Kasumi-1 (cell line): ENCODE measurements at places on chromosomes 3 and 15.
A peak's percentile ranks its signal among the peaks of the same experiment; 100 is the strongest.

DNA sequence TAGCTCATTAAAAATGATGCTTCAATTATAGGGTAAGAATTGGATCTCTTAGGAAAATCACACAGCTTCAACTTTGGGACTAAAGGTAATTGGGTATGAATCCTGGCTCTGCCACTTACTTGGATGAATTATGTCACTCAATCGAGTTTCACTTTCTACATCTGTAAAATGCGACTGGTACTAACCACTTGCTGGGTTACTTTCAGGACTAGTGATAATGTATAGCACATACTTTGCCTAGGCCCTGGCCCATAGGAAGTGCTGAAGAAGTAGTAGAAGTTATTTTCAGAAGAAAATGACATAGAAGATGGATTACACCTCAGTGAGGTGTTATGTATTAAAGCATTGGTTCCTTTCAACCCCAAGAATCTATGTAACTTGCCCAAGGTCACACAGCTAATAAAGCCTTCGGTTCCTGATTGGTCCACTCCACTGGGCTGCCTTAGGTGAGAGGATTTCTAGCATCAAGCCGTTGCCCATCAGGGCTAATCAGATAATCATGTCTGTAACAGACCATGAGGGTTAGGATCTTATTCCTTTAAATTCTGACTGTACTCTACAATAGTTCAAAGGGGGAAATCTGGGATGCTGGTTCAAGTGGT, 29.4 kb upstream of the AP4E1 start:
- no peak for DNase-seq

- DNase-seq, result peak; percentile 25
Observed at GRCh38 chr15:78540871-78541743, 863 bp downstream of the PSMA4 start.

DNA sequence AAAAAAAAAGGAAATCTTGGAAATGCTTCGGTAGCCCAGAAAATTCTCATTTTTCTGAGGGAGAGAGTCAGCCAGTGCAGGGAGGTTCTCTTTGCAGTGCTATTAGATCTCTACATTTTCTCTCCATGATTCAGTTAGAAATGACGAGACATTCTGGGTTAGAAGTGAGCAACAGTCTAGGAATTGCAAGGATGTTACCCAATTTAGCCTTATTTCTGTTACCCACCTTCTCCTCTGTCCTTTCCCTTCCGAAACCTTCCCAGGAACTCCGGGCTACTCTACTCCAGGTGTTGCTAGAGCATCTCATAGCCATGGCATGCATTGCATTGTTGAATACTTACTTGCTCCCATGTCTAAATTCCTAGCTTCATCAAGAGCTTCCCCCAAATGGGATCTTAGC, 106.8 kb downstream of the EDEM1 start:
- DNase-seq, result no peak

- DNase-seq, result no peak
Observed at GRCh38 chr3:69607466-69608305, 131.6 kb upstream of the MITF start.

- DNase-seq, result no peak
Observed at GRCh38 chr3:155747286-155747945, 2.5 kb upstream of the PLCH1 start.

GRCh38 chr3:64440498-64440897, 215.2 kb upstream of the PRICKLE2 start:
- DNase-seq, result no peak

DNA sequence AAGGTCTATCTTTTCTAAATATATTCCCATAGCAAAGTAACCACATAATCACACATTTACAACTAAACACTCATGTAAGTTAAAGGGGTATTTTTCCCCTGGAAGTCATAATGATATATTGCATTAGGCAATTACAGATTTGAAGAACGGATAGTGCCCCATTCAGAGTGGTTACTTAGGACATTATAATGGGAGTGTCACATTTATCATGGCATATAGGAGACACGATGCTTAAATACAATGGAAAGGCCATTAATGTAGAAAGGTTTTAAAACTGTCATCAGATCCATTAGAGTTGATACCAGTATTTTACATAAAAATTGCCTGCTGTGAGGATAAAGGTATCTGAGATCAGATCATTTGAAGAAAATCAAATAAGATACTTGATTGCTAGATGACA, 582.0 kb upstream of the SEMA6D start:
- no peak for DNase-seq

GRCh38 chr15:48046813-48047438, 73.9 kb upstream of the SLC24A5 start:
- no peak for DNase-seq

DNA sequence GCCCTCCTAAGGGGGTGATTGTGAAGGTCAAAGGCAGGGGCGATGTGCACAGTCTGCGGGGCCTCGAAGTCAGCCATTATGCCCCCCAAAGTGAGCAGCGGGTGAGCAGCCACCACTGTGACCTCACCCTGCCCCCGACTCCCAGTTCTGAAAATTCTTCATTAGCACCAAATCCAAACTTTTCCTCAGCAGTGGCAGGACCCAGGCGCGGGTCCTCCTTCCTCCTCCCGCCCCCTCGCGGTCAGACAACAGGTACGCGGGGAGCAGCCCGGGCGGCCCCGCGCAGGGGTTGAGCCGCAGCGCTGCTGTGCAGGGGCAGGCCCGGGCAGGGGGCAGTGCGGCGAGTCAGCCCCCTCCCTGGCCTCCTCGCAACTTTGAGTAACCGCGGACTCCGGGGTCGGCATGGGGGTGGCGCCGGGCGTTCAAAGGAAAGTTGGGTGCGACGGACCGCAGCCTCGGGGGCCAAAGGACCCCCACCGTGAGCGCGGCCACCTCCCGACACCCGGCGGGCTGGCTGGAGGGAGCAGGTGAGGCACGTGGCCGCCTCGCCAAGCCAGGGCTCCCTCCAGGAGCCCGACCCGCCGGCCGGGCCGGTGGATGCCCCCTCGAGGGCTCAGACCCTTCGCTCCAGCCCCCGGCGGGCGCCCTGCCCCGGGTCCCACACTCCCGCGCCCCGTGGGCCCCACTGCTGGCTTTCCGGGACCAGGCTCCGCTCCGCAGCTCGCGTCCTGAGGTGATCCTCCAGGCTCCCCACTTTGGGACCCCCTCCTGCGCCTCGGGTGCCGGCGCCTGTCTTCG, 49.4 kb upstream of the CCDC174 start:
- DNase-seq, result no peak

GRCh38 chr15:40379853-40380252, 2.7 kb upstream of the KNSTRN start:
- DNase-seq, result peak; percentile 9

DNA sequence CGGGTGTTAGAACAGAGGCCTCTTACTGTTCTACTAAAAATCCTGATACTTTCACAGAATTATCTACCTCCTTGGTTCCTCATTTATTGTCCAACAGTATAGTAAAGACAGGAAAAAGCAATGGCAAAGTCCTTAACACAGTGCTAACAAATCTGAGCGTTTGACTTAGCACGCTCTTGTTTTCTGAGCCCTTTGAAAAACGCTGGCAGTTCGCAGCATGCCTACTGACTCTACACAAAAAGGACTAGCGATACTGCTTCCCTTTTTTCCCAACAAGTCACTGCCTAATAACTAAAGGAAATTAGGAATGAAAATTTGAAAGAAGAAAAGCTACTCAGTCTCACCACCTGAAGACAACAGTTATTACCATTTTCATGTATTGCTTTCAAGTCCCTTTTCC, 34.8 kb upstream of the CEMIP start:
- DNase-seq, result no peak

- no peak for DNase-seq
Observed at GRCh38 chr3:186044968-186045367, 63.9 kb downstream of the ETV5 start.

- DNase-seq, result no peak
Observed at GRCh38 chr15:62142736-62143135, 22.3 kb downstream of the C2CD4B start.

DNA sequence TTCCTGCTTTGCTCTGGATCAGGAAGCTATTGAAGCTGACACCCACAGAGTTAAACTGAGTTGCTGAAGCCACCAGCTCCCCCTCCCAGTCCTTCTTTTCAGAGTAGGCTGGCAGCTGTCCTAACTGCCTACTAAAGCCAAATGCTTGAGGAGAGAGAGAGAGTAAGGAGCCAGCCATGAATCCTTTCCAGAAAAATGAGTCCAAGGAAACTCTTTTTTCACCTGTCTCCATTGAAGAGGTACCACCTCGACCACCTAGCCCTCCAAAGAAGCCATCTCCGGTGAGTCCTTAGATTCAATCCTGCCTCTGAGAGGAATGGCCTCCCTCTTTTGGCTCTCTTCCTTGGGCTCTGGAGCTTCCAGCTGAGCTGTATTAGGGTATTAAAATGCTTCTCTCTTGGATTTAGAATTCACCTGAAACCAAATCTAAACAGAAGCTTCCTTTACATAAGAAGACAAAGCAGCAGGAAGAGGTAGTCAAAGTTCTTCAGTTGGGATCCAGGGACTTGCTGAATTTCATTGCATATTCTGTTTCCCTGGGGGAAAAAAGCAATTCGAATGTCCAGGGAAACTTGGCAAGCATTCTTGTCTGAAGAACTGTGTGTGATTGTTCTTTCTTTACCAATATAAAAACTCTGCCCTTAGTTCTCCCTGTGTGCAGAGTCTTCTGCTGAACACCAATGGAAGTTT, at the start of gene SLC15A2:
Gene SLC15A2, plus strand, starts transcription at position 101 of the 690 bp plus-strand sequence. Its CDS starts 76 bp downstream, at position 177.
- DNase-seq, result peak; percentile 19

DNA sequence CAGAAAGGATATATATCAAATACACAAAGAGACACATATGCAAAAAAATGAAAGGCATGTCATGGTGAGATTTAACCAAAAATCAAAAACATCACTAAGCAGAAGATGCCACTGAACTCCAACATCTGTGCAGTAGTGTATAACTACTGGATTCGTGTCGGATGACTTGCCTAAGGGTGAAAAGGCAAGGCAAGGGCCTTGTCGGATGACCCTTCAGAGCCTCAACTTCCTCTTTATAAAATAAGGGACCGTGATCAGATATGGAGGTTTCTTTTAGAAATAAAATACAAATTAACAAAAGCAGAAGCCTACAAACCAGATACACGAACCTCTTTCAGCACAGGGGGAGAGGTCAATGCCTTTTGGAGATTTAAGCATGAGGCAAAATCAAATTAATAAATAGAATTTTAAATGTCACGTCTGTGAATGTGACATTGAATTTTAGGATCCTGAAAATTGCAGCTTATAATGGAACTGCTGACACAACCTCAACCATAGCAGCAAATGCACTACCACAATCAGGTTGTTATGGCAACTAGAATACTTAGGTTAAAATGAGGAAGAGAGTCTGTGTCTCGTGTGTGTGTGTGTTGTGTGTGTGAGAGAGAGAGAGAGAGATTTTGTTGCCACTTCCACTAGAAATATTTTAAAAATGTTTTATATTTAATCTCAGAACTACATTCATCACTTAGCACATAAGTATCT, 8.3 kb upstream of the CHRM5 start:
- DNase-seq, result peak; percentile 31

- DNase-seq, result no peak
Observed at GRCh38 chr3:135878501-135878900, 87.0 kb upstream of the PPP2R3A start.

DNA sequence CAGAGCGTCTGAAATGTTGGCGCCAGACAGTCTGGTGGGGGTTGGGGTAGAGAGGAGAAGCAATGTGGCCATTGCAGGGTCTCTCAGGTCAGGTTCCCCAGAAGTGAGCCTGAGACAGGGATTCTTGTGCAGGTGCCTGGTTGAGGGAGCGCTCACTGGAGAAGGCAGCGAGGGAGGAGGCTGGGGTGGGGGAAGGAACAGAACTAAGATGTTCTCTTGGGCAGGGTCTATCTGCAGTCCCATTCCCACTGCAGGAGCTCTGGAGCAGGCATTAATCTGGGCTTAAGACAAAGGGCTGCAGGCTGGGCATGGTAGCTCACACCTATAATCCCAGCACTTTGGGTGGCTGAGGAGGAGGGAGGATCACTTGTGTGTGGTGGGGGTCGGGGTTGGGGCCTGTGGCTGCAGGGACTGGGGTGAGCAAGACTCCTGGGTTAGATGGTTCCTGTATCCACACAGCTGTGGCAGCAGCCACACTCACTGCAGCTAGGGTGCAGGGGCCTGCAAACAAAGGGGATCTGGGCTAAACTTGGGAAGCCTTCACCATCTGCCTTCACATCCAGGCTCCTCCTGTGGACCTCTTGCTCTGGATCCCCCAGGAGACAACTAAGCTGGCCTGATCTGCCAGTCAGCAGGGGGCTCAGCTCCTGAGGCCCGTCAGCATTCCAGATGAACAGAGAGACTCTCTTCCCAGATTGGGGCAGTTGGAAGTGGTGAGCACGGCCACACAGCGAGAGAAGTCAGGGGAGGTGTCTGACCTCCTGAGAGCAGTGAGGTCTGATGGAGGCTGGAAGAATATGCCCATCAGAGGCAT, 172.5 kb downstream of the ABHD5 start:
- DNase-seq, result no peak

DNA sequence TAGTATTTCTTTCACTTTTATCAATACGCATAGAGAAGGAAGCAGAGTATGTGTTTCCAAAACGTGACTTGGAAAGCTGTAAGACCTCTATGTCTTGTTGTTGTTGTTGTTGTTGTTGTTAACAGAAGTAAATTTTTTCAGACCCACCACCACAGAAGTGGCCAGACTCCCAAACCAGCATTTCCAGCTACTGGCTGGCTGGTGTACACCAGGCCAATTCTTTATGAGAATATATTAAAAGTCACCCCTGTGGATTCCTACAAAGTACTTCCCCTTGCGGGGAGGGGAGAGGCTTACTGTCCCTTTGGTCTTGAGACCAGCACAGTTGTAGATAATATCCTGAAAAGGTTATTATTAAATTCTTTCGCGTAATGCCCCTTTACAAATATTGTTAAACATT, 1.6 kb upstream of the FOXP1 start:
- DNase-seq, result peak; percentile 58

DNA sequence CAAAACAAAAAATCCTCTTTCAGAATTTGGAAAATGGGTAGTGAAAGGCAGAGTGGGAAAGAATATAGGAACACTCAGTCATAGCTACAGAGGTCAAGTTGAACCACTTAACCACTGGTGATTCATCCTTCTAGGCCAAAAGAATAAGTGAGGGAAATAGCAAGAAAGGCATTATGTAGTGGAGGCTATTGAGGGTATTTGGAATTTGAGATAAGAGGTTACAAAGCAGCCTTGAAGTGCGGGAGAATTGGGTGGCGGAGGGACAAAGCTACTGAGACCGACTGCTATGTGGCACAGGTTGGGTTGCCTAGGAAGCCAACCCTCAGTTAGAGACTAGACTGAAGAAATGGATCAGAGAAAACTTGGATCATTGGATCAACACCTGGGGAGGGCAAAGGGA, 109.5 kb downstream of the SYNPR start:
- no peak for DNase-seq
